ENCODE measurements at places on chromosomes 12 and 14. TPM values are rescaled to one million over a fixed set of nuclear protein-coding genes. Genes with fewer than 3 reads are reported as not detected.

Gene CINP
- 42.0 TPM for total RNA-seq

Gene PSME1
- 87.5 TPM for total RNA-seq

Gene NFKBIA
- total RNA-seq: 137 TPM

Gene GSC
- not detected for total RNA-seq

Gene GLRX5
- total RNA-seq: 57.8 TPM

Gene NINJ2
- 0.36 TPM for total RNA-seq

Gene RAPGEF3
- total RNA-seq: 2.0 TPM

Gene TEX52
- not detected for total RNA-seq

Gene DCAF5
- total RNA-seq: 14.4 TPM

All from nasal cavity respiratory epithelium epithelial cell of viscerocranial mucosa (primary cell).